ENCODE measurements at places on chromosomes 2 and 18.

GRCh38 chr18:63306249-63306648 lies 13.3 kb downstream of the BCL2 start:
- DNase-seq = no peak

- no peak for DNase-seq
Observed at GRCh38 chr2:150681120-150681804, 193.8 kb upstream of the RND3 start.

DNA sequence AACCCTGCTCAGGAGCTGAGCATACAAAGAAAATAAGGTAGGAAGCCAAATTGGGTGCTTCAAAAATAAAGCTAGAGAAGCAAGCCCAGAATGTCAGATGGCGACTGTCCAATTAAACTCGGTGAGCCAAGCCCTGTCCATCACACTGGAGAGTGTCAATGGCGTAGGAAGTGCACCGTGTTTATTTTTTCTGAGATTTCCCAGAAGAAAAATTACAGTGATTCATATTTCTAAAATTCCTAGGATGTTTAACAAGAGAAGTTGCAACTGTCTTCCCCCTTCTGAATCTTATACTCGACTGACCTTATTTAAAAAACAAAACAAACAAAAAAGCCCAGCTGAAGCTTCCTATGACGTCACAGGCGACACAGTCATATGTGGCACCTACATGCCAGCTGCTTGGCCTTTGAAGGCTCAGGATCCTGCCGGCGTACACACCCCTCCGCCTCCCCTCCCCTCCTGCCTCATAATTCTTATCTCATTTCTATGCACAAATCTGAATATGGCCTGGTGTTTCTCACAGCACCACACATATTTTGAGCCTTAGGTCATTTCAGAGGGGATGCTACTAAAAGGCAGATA lies 60.8 kb downstream of the MBP start:
- DNase-seq = no peak

DNA sequence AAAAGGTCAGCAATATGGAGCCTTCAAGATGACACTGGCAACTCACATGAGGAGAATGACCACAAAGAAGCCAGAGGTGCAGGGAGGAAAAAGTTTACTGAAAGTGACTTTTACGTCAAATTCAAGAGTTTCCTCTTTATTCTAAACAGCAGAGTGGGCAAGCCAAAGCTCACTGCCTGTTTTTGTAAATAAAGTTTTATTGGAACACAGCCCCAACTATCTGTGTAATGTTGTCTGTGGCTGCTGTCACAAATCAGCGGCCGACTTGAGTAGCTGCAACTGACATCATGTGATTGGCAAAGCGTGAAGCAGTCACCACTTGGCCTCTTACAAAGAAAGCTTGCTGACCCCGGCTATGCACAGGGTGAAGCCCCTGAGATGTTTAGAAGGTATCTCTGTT lies 9.2 kb upstream of the SULT1C2 start:
- no peak for DNase-seq

DNA sequence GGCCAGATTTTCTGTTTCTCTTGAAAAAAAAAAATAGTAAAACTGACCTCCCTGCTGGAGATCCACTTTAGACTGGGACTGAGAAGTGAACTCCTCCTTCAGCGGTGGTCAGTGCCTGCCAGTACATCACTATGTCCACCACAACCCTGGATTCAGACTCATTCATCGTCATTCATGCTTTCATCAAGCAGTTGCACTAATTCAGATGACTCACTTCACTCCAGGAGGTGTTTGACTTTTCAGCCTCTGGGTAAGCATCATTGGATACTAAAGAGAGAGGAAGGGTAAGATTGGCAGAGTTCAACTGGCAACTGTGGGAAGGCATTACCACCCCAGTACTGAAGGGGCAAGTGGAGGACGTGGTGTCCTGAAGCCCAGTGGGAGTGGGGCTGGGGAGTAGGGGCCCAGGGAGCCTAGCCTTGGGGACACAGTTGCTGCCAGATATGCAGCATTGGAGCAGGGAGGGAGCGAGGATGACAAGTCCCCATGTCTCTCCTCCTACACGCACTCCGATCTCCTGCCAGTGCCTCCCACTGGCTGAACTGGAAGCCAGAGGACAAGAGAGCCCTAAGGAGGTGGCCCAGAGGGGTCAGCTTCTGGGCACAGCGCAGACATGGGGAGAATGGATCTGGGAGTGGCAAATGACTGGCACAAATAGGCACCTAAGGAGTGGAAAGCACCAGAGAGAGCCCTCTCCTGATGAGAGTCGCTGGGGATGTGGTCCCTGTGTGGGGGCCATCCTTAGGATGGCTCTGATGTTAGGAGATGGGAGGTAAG lies 111.1 kb downstream of the TGFA start:
- DNase-seq = no peak

GRCh38 chr2:203535784-203536585 lies 884 bp upstream of the RAPH1 start:
- DNase-seq = no peak

DNA sequence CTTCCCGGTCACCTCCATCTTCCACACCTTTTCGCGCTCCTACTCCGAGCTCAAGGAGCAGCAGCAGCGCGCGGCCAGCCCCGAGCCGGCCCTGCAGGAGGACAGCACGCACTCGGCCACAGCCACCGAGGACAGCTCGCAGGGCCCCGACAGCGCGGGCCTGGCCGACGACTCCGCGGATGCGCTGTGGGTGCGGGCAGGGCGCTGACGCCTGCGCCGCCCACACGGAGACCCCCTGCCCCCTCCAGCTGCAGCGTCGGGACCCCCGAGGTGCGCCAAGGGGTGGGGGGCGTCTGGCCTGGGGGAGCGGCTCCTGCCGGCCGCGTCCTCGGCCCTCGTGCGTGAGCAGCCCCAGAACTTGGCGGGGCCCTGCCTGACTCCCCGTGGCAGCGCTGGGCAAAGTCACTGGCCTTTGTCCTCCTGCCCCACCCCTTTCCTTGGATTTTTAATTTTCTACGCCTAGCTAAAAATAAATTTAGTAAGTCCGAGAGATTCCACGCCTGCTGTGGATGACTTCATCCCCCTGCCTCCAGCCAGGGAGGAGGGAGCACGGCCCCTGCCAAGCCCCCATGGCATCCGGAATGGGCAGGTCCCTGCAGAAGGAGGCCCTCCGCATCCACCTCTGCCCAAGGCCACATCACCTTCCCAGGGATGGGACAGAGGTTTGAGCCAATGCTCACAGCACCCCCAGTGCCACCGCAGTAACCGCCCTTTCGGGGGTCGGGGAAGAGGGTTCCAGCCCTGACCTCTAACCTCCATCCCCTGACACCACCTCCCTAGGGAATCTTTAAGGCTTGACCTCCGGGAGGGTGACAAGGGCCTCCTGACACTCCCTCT lies 51.6 kb downstream of the SLC66A2 start:
- DNase-seq = no peak

All from activated T-cell treated with anti-CD3 and anti-CD28 coated beads for 24 hours (primary cell).